Fibroblast of skin of left biceps (primary cell): ENCODE measurements at places on chromosomes 16 and 17.

- no peak for DNase-seq
Measured at GRCh38 chr16:84898447-84898846, 78.7 kb downstream of the CRISPLD2 start.

DNA sequence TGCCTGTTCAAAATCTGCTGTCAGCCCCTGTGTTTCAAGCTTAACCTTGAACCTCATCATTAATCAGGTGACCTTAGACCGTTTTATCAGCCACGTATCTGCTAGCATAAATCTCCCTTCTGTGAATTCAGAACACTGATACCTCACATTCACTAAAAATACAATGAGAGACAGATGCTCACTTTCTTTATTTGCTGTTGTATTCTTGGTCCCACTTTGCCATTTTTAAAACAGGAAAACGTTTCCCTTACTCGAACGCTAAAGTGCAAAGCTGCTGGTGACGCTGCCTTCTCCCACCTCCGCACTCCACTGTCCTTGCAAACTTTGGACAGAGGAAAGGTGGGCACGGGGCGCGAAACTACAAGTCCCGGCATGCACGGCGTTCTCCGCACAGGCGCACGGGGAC, 220 bp upstream of the ARHGAP44 start:
- DNase-seq: no peak

GRCh38 chr17:75894049-75894733, 2.6 kb downstream of the TRIM65 start:
- no peak for DNase-seq

- DNase-seq: no peak
Measured at GRCh38 chr17:8056976-8057625, 18.2 kb downstream of the ALOX15B start.
